ENCODE measurements at places on chromosomes 2 and 18.

- DNase-seq, result no peak
These were observed 362.2 kb downstream of the RAD51AP2 start for GRCh38 chr2:17156086-17156485.

DNA sequence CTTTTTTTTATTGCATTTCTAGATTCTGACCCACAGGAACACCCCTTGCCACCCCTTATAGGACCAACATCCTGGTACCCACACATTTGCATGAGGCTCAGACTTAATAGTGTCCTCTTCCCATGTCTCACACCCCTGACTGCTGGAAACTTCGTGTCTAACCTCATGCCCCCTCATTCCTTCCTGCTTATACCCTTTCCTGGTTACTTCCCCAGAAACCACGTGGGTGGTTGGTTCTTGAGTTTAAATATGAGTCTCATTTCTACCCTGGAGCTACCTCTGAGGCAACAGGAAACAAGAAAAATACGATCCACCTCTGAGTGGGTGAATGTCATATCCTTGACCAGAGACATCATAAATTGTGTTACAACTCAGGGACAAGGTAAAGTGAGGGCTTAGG, 1.6 kb downstream of the TNP1 start:
- DNase-seq, result no peak

- DNase-seq, result no peak
These were observed 197.7 kb upstream of the SH3BP4 start for GRCh38 chr2:234754126-234754525.

GRCh38 chr2:202290970-202291369, 25.4 kb downstream of the NOP58 start:
- DNase-seq, result no peak

DNA sequence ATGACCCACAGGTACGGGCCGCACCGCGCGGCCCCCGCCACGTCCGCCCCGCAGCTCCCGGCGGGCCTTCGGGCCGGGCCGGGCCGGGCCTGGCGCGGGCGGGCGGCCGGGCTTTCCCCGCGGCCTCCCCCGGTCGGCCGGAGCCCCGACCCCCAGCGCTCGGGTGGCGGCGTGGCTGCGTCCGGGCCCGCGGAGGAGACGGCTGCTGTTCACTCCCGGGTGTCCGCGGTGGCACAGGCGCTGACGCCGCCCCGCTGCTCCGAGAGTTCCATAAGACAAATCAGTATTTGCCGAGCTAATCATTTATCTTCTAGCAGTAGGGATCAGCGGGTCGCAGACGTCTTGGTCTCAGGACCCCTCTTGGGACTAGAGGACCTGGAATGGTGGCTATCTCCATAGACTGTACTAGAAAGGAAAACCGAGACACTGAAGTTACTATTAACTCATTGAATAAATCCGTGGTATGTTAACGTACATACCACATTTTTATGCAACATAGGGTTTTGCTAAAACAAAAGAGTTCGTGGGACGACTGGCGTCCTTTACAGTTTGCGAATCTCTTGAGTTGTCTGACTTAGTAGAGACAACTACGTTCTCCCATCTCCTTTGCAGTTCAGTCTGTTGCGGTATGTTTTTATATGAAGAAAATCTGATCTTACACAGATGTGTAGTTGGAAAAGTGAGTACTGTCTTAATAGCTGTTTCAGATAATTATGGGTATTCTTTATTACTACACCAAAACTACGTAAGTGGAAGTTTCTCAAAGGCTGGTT, 500 bp downstream of the LIMS1 start:
- peak; percentile 40 for DNase-seq

- DNase-seq, result no peak
These were observed 281.2 kb downstream of the PHLPP1 start for GRCh38 chr18:62996566-62996965.

DNA sequence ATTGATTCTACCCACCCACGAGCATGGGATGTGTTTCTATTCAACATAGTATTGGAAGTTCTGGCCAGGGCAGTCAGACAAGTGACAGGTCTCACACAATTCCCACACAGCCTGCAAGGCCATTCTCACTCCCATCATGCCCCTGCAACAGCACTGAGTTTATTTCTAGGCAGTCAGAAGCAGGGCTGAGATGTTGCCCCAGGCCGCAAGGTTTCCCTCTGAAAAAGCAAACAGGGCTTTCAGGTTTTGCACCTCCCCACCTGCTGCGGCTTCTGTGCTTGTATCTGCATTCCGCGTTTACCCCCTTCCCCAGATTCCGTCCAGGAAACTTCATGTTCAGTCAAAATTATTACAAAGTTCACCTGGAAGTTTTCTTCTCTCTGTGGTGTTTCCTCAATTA, 9.4 kb upstream of the TACR1 start:
- DNase-seq, result no peak

- no peak for DNase-seq
These were observed 108.8 kb downstream of the GYPC start for GRCh38 chr2:126764686-126765265.

DNA sequence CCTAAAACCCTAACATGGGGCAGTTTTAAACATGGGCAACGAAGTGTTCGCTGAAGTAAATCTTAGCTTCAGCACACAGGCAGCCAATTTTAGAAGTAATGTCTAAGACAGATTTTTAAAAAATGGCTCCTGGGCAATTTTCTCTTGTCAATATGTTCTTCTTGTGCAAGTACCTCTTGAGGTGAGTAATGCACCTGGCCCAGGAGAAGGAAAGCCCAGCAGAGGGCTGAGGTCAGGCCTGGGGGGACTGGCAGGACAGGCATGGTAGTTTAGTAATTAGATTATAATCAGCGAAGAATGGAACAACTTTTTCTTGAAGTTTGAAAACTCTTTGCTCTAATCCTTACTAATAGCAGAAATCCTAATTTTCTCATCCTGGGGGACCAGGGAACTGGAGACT, 77.6 kb downstream of the SPRED2 start:
- DNase-seq, result no peak

- no peak for DNase-seq
These were observed 46.1 kb downstream of the STPG4 start for GRCh38 chr2:47109007-47109375.

- no peak for DNase-seq
These were observed 318.0 kb downstream of the FIGN start for GRCh38 chr2:163417596-163418337.

- no peak for DNase-seq
These were observed 6.7 kb downstream of the TNFRSF11A start for GRCh38 chr18:62331581-62332356.

- DNase-seq, result no peak
These were observed 9.8 kb upstream of the NDUFV2 start for GRCh38 chr18:9092665-9093064.

GRCh38 chr2:165497659-165498317, 28.3 kb downstream of the CSRNP3 start:
- no peak for DNase-seq

DNA sequence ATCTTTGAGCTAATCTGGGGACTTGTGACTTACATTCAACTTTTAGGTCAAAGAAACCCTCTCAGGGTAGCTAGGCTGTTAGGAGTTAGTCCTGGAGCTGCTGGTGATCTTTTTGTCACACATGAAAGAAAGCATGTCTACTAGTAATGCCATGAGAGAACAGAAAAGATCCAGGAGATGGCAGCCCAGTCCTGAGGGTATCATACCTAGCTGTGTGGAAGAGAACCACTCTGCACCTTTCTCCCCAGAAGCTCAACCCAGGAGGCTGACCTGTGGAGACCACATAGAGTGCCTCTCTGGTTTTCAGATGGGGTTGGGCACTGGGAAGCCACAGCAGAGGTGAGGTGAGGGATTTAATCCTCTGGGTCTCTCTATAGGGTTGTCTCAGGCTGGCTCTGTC, 460.2 kb upstream of the UBE2E3 start:
- DNase-seq, result no peak

DNA sequence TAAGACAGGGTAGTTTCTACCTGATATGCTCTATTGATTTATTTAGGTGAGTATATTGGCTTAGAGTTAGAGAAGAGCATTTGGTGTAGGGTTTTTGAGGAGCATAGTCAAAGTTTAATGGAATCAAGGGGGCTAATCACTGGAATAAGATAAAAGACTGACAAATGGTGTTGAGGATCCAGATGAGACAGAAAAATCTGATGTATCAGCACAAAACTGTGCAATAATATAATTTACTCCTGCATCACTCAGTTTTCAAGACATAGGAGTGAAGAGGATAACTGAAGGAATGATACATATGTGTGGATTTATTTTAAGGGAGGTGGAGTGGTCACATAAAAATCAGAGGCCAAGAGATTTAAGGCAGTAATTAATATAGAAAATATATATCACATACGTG, 339.2 kb downstream of the NYAP2 start:
- DNase-seq, result no peak

GRCh38 chr2:215189393-215189792, 51.0 kb upstream of the ABCA12 start:
- DNase-seq, result no peak

DNA sequence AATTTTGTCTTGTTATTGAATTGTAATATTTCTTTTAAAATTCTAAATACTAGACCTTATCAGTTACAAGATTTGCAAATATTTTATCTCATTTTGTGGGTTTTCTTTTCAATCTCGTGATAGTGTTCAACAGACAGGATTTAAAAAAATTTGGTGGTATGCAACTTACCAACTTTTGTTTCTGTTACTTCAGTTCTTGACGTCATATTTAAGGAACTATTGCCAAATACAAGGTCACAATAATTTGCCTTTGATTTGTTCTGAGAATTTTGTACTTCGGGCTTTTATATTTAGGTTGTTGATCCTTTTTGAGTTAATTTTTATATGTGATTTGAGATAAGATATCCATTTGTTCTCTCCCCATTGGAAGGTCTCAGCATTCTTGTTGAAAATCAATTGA, 876.6 kb downstream of the DCDC2C start:
- no peak for DNase-seq

- no peak for DNase-seq
These were observed 146.1 kb downstream of the SEPTIN10 start for GRCh38 chr2:109467701-109468100.

DNA sequence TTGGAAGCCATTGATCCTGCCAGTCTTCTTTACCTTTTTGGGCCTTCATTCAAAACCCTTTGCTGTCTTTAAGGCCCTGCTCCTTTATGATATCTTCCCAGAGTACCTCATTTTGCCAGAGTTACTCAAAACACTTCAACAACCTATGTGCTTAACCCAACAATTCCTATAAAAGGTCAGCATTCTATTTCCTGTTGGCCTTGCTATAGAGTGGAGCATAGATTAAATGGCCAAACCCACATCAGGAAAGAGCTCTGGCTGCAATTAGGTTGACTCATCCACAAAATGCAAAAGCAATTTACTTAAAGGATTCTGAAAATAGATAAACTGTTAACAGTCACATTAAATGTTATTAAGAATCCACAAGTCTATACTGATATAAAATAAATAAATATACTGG, 21.2 kb downstream of the MRPL33 start:
- no peak for DNase-seq

DNA sequence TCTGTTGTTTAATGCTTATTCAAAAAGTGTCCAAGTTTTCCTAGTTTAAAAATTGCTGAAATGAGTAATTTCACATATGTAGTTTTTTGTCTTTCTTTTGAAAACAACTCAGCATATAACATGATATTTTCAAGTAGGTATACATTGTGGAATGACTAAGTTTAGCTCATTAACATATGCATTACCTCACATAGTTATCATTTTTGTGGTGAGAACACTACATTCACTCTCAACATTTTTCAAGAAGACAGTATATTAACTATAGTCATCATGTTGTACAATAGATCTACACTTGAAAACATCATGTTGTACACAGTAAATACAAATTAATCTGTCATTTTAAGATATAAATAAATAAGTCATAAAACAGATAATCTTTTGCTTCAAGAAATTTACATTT, 340.0 kb downstream of the CCDC85A start:
- DNase-seq, result no peak

All from CD4-positive, alpha-beta T cell treated with Interleukin-1 beta for 1 hour (primary cell).